ENCODE measurements at places on chromosomes 12 and 14.

DNA sequence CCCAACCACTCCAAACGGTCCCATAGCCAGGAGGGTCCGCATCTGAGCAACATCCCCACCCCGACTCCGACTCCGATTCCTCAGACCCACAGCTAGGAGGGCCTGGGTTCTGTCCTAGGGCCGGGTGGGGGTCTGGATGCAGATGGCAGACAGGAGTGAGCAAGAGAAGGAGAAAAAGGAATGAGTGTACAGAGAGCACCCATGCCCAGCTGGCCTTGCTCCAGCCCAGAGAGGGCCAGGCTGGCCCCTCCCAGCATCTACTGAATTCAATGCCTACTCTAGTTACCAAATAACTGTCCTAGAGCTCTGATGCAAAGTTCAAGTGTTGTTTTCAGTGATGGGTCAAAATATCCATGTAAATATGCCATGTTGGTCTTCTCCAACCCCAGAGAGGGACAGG lies 40.8 kb downstream of the VDR start:
- DNase-seq = no peak

DNA sequence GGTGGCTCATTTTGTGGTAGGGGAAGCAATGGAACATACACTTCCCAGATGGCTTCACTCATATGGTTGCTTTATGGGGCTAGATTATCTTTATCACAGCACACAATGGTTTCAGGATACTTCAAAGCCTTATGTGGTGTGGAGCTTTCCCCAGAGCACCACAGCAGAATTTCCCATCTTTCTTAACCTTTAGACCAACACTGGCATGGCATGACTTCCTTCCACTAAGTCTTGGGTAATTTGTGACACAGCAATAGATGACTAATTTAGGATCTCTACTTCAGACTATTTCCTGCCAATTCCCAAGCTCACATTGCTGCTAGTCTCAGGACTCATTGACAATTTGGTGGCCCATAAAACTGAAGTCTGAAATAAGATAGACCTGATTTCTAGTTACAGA lies 36.9 kb upstream of the DCN start:
- no peak for DNase-seq

DNA sequence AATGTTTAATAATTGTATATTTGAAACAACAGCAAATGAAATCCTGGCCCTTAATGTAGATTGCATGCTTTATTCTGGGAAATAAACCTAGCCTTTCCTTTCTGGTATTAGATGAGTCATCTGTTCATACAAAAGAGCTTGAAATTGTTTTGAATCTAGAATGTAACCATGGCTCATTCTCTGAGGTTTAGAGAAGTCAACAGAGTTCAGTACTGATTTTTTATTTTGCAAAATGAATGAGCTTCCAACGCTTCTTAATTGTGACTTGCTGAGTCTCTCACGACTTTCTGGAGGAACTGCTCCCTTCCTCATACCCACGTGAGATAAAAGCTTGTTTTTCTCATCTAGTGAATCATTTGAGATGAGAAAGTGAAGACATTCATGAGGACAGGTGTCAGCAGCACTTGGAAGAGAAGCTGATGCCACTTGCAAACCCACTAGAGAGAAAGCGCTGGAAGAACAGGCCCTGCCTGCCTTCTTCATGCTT lies 509.6 kb downstream of the VRK1 start:
- DNase-seq = no peak

- DNase-seq = no peak
Measured at GRCh38 chr14:94342334-94342934, 19.3 kb upstream of the SERPINA6 start.

DNA sequence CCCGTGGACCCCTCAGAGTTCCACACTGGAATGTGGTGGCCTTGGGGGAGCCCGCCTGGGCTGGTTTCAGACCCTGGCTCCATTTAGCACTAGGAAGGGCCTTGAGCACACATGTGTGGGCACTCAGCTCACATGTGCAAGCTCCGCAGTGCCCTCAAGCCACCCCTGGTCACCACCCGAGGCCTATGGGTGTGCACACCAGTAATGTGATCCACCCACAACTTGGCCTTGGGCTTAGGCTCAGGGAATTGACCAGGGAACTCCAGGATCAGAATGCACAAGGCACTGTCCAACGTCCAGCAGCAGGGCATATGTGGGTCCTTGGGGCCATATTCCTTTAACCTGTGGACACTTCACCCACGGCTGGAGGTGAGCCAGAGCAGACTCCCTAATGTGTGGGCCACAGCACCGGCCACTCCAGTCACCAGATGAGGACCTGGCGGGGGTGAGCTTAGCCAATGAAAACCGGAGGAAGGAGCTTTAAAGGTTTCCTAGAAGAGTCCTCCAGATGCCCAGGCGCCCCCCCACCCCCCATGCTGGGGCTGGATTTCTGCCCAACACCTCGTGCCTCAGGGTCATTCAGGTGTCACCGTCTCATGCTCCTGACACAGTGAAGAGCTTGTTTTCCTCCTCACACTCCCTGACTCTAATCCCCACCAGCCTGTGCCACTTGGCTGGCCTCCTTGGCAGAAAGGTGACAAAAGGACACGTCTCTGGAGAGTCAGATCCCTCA lies 209.2 kb downstream of the ZFP36L1 start:
- DNase-seq = no peak

- no peak for DNase-seq
Measured at GRCh38 chr14:102942069-102942468, 19.6 kb downstream of the AMN start.

DNA sequence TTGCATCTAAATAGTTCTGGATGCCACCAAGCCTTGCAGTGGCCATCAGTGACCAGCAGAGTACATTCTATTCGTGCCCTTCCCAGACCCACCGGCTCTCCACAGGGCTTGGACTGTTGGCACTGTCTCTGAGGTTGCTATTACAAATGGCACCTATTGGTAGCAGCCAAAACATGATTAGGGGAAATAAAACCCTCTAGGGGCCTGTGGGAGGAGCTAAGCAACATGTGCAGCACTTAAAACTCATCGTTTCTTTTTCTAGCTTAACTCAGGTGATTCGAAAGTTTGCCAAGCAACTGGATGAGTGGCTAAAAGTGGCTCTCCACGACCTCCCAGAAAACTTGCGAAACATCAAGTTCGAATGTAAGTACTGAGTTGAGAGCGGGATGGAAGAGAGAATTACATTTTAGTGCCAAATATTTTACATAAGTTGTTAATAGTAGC lies 65.4 kb upstream of the RIC8B start:
- DNase-seq = no peak

DNA sequence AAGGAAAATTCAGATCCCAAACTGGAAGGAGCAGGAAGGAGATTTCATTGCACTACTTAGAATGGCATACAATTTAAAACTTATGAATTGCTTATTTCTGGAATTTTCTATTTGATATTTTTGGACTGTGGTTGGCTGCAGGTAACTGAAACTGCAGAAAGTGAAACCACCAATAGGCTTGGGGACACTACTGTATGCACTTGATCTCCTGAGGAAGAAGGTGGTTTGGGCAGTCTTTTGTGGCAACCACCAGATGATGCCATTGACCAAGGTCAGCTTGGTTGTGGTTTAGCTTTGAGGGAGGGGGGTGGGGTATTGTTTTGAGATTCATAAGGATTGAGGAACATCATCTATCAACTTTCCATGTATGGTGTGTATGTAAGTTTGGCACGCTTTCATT lies 209.5 kb upstream of the STXBP6 start:
- no peak for DNase-seq

DNA sequence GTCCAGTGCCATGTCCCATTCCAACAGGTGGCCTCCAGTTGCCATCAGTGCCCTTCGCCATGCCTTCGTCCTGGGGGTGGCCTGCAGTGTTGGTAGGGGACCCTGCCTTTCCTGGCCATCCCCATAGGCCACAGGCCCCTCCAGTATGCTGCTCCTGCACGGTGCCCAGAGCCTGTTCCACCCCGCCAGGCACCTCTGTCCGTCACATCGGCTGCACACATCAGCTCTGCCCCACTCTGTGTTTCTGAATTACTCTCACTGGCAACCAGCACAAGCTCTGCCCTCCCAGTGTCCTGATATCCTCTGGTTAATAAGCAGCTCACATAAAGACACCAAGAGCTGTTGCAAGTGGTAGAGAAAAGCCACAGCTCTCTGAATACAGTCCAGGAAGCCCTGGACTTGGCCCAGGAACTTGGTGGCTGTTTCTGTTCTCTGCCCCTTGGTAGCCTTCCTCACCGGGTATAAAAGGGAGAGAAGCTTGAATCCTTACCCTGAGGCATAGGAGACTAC lies 31.3 kb upstream of the ATP2A2 start:
- no peak for DNase-seq

- no peak for DNase-seq
Measured at GRCh38 chr12:120138366-120138765, 21.8 kb upstream of the RAB35 start.

GRCh38 chr14:22450266-22450665 lies 138.8 kb downstream of the DAD1 start:
- DNase-seq = no peak

DNA sequence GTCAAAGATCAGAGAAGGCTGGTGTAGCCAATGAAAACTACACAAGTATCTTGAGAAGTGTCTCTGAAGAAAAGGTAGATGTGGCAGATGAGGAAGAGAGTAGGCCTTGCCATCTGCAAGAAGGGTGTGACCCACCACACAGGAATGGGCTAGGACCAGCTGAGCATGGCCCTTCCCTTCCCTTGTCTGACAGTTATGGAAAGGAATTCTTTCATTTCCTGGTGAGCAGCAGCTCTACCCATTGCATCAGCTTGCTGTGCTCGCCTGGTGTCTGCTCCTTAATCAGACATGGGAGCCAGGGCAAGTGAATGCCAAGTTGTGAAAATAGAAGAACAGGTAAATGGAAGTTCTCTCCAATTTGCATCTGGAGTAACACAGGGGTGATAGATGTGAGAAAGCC lies 145.2 kb upstream of the KRR1 start:
- no peak for DNase-seq

GRCh38 chr14:64703395-64704142 lies 655 bp upstream of the PLEKHG3 start:
- DNase-seq = no peak

GRCh38 chr12:12540261-12541013 lies 22.2 kb downstream of the DUSP16 start:
- DNase-seq = no peak

DNA sequence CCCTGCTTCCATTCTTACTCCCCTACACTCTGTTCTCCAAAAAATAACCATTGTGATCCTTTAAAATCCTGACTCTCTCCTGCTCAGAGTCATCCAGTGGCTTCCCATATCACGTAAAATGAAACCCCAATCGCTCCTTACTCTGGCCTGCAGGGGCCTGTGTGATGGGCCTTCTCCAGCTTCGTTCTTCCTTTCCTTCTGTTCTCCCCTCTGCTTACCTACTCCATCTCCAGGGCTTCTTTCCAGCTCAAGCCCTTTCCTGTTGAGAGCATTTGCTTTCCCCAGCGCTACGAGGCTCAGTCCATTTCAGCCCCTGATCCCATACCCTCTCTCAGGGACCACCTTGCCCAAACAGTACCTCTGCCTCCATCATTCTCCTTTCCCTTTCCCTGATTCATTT lies 144.4 kb upstream of the ARHGAP5 start:
- no peak for DNase-seq

DNA sequence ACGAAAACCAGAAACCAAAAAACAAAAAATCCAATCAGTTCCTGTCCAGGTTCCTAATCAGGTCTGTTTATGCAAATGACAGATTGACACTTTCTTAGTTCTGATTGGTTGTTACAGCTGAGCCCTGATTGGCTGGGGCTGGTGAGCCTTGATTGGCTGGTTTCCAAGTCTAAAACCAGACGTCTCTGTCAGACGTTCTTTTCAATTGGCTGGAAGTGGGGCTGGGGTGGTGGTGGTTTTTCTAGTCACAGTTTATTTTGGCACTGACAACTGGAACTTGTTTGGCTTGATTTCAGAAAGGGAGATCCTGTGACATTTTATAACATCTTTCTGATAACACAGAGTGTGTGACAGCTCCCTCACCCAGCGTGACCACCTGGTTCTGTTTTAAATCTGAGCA lies 36.1 kb upstream of the PRICKLE1 start:
- no peak for DNase-seq

Measured in NCI-H1417 treated with DMSO at 0.1 percent for 48 hours (cell line).